ENCODE measurements at places on chromosomes 4 and X.

- no peak for DNase-seq
Measured at GRCh38 chr4:53562409-53562808, 28.9 kb downstream of the LNX1 start.

DNA sequence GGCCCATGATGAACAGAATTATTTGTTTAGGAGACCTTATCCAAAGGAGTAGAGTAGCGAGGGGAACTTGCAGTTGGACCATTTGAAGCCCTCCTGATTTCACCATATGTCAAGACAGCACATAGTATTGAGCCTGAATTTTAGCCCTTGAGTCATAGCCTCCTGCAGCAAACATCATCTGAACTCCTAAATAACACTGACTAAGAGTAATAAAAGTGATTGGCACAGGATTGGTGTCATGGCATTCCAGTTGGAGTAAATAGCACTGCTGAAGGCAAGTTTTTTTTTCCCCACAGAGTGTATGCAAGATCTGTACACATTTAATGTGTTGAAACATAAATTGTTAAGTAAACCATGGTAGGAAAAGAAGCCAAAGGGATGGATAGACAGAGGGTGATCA is 89.0 kb downstream of the COMMD8 start:
- no peak for DNase-seq

DNA sequence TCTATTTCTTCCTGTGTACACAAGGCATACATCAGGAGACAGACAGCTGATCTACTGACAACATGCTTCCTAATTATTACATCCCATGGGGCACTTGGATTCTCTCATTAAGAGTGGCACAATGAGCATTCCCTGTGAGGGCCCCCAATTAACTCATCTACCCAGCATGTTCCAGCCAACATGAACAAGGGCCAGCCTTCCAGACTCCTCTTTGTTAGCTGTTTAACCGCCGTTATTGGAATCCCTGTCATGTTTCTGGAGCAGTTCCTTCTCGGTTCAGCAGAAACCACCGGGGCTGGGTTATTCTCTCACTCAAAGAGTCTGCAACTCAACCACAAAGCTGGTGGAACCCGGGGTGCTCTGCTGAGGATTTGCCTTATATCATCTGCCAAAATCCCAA is 9.9 kb upstream of the GPM6B start:
- no peak for DNase-seq

DNA sequence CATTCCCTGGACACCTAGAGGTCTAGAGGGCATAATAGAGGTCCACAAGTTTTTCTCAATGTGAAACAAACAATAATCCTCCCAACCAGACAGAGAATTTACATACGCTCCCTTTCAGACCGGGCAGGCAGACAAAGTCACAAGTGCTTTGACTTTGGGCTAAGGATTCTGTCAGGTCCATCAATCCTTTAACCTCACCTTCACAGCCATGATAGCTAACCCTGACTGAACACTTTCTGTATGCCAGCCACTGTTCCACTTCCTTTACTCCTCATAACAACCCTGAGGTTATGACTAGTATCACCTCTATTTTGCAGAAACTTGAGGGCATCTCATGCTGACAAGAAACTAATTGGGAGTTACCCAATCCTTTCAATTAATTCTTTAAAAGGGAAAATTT is 118.8 kb upstream of the AFF2 start:
- DNase-seq = no peak

DNA sequence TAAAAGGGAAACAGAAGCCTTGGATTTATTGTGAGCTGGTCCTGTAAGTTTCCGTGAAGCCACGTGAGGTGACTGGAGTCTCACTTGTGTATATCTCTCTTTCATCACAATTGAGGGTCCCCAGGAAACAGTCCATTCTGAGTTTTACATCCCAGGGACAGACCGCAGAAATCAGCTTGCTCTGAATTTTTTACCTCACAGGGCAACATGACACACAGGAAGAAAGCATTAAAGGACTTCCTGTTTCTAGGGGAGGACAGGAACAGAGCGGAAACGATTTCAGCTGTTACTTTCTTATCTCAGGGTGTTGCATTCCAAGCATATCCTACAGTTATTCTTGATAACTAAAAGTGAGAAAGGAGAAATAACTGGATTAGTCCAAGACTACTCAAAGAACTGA is 553.5 kb downstream of the TRAM1L1 start:
- DNase-seq = no peak

- no peak for DNase-seq
Measured at GRCh38 chr4:43990963-43991362, 457.6 kb downstream of the KCTD8 start.

DNA sequence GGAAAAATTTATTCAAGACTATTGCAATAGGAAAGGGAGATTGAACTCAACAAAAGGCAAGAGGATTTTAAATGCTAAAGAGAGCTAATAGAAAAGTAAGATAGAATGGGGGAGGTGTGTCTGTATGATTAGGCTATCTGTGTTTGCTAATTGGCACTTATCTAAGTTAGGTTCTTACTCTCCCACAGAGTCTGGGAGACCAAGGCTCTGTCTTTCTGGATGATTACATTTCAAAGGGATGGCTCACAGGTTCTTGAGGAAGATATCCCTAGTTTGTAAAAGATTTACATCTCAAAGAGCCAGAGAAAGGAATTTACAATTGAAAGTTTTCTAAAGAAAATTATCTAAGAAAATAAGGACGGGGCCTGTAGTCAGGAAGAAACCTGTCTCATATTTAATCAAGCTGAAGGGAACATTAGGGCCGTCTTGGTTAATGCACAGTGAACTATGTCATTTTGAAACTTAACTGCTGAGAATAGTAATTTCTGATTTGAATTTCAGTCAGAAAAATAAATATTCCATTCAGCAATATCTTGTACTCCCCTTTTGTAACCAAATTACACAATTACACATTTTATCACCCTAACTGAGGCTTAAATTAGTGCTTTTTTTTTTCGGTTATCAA is 75.8 kb downstream of the MAGEB10 start:
- DNase-seq = no peak

DNA sequence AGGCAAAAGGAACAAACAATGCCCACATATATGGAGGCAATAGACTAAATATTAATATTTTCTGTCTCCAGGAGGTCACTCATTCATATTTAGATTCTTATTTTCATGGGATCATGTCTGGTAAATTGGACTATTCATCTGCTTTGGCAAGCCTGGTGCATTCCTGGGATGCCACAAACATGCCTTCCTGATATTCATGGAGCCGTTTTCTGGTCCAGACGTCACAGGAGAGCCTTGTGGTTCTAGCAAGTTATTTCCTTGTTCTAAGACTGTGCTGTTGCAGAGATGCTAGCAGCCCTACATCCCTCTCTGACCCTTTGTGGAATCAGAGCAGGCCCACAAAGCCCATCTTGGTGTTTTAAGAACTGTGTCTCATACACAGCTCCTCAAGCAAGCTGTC is 16.1 kb upstream of the EXOSC9 start:
- peak; percentile 74 for DNase-seq

GRCh38 chr4:173039617-173040577 is 128.7 kb upstream of the GALNT7 start:
- no peak for DNase-seq

DNA sequence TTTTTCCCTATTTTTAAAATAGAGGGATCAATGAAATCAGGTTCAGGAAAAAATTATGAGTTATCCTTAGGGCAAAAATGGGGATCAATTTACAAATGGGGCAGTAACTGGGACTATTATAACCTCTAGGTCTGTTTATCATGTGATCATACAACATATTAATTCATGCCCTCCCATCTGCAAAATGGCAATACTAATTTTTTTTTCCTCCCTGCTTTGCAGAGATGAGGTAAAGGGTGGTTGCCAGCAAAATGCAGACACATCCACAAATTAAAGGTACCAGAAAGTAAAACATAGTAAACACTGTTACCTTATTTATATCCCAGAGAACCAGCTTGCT is 467 bp downstream of the HSD17B11 start:
- no peak for DNase-seq

- peak; percentile 72 for DNase-seq
Measured at GRCh38 chr4:128517739-128518510, 230.3 kb upstream of the PGRMC2 start.

- no peak for DNase-seq
Measured at GRCh38 chr4:59770601-59771264, 1429.4 kb upstream of the ADGRL3 start.

DNA sequence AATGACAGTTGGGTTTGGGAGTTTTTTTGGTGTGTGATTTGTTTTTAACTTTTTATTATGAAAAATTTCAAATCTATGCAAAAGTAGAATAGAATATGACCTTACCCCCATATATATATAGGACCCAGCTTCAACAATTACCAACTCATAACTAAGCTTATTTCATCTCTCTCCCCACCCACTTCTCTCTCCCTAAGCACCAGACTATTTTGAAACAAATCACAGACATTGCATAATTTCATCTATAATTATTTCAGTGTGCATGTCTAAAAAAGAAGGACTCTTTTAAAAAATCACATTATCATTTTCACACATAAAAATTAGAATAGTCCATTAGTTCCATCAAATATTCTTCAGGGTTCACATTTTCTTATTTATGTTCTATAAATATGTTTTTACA is 28.3 kb upstream of the NKX6-1 start:
- no peak for DNase-seq

GRCh38 chrX:143683486-143683885 is 37.1 kb downstream of the SPANXN2 start:
- DNase-seq = no peak

DNA sequence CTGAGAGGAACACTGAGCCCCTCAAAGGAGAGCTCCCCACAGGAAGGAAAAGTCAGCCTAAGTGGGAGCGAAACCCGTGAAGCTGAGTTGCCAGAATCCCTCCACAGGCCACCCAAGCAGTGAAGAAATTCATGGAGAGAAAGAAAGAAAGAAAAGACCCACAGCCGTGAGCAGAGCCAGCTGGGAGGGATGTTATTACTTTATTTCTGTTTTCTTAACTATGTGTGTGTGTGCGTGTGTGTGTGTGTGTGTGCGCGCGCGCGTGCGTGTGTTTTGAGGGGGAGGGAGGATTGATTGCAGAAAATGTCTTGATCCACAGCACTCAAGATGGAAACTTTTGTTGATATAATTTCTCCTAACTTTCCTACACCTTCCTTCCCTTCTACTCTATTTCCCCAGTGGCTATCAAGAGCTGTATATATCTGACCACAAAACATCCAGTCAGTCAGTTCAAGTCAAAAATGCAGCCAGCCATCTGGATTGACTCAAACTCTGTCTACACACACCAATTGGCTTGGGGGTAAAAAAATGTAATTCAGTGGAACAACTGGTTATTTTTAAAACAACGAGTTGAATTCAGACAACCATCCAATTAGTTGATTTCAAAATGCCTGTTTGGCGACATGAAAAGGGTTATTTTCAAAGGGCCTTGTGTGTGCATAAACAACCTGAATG is 13.8 kb upstream of the GPC3 start:
- DNase-seq = no peak

DNA sequence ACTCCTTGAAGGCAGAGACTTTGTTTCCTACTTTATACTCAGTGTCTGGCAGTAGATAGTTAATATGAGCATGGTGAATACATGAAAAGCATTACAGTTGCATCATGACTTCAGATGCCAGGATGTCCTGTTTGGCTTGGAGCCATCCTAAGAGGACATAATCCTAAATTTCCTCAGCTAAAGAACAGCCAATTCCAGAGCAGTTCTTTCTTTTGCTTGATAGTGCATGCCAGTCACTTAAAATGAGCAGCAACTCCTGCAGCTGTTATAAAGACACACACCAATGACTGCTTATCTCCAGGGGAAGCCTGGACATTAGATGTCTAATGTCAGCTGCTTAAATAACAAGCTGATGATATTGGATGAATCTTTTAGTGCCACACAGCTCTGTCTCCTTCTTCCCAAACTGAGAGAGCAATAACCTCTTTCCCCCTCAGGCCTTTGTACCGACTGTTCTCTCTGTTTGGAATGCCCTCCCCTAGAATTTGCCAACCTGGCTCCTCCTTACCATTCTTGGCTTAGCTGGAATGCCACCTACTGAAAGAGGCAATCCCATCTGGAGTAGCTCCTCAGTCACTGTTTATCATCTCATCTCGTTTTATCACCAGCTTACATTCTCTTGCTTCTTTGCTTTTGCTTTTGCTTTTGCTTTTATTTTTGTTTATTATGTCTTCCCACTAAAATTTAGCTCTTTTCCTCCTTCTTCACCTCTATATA is 100.8 kb upstream of the USP38 start:
- DNase-seq = no peak

DNA sequence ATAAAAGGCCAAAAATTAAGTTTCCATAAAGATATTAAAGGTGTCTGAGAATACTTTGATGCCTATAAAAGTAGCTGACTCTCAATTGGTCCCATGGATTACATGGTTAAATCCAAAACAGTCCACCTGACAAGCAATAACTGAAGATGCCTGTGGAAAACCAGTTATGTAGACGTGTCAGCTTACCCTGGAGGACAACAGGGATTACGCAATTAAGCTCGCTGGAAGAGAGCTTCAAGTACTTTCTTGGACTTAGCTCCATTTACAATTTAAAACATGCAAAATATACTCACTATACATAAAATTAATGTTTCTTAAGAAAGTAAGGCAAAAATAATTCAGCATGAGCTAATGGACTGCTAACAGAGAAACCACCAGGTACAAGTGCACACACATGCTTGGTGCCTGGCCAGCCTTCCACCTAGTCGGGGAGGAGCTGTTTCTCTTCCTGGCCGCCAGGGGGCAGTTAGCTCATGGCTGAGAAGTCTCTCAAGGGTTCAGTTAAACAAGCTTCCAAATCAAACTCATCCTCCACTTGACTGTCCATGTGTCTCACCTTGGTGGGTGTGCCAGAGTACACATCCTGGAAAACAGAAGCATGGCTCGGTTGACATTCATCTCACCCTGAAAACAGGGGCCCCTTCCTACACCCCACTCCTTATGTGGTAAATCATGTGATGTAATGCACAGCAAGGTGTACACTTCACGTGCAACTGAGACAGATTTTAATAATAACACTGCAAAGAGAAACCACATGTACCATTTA is 9.2 kb upstream of the FAM53A start:
- DNase-seq = peak; percentile 38

DNA sequence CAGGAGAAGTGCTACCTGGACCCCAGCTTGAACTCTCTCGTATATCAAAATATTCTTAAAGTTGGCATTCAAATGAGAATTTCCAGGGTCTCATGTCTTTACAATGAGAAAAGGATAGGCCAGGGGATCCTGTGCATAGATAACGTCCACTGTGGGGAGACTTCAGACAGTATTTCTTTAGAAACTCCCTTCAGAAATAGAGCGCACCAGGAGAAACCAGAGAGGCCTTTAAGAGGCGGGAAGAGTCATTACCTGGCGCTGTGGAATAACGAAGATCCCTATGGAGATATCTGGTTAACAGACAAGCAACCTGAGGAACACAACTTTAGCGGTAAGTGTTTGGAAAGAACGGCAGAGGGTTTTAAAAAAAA is 600 bp downstream of the RADX start:
- no peak for DNase-seq

DNA sequence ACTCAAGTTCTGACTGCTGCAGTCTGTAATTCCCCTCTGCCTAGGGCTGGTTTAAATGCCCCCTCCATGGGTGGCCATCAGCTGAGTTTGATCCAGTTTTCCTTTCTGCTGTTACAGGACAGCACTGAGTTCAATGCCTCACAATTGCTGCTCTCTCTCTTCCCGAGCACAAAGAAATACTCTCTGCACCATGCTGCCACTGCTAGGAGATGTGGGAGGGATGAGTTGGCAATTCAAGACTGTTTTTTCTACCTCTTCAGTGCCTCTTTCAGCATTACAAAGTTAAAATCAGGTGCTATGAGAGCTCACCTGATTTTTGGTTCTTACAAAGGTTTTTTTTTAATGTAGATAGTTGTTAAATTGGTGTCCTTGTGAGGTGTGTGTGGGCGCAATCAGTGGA is 24.3 kb downstream of the CYSLTR1 start:
- DNase-seq = no peak
